ENCODE measurements at places on chromosomes 4 and X.

DNA sequence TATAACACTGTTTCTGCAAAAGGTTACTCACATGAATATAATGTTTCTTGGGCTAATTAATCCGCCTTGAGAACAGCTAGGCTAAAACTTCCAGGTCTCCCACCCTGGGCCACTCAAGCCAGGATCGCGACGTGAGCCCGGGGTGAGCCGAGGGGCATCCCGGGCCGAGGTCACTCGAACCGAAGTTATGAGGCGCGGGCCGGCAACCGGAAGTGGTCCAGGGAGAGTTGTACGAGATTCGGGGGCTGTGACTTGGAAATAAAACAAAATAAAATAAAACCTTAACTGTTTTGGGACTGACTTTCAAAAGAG lies 317 bp downstream of the CMC4 start:
- no peak for DNase-seq

- DNase-seq, result peak; percentile 34
Observed at GRCh38 chr4:125323654-125324053, 8.9 kb downstream of the FAT4 start.

DNA sequence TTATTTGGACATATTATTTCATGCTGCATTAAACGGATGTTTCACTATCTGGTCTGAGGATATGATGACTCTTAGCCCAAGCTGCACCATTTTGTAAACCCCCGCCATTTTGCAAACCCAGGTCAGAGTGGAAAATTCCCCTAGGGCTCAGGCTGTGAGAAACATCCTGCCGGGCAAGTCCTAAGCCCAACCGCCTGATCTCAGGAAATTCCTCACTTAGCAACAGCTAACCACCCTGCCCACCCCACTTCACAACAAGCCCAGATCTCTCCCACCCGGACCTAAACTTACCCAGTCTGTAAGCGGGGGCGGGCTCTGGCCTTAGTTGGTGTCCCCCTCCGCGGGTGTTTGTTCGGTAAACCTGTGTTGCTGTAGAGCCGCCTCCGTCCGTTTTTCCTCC lies 2747.1 kb downstream of the PCDH7 start:
- no peak for DNase-seq

DNA sequence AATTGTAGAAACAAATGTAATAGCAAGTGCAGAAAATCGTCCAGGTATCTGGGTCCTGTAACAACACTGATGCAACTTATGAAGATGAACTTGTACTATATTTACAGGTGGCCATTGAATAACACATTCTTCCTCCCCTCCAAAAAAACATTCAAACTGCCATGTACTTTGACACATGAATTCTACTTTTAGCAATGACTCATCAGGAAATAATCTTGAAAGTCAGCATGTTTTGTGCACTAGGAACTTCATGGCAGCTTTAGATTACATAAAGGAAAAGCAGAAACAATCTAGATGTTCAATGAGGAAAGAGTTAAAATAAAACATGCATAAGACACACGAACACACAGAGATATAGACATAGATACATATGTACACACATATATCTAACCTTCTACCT lies 2.5 kb downstream of the PABPC1L2A start:
- no peak for DNase-seq

- DNase-seq, result peak; percentile 39
Observed at GRCh38 chr4:16860516-16860915, 37.9 kb downstream of the LDB2 start.

- peak; percentile 12 for DNase-seq
Observed at GRCh38 chrX:109966246-109966645, 36.7 kb upstream of the TMEM164 start.

GRCh38 chrX:12894074-12895030 lies 12.1 kb upstream of the TLR8 start:
- DNase-seq, result peak; percentile 43

DNA sequence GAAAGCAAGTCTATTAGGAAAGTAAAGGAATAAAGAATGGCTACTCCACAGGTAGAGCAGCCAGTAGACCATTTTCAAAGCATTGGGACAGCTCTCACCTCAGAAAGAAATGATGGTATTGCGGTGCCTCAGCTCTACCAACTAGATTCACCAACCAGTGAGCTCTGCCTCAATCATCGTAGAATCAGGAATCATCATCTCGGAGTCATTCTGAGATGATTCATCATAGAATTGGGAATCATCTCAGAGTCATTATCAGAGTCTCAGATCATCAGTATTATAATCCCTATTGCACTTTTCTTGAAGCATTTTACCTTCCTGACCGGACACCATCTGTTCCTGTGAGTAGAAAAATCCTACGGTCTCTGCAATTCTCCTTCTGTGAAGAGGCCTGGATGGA lies 17.5 kb upstream of the SAT1 start:
- no peak for DNase-seq

DNA sequence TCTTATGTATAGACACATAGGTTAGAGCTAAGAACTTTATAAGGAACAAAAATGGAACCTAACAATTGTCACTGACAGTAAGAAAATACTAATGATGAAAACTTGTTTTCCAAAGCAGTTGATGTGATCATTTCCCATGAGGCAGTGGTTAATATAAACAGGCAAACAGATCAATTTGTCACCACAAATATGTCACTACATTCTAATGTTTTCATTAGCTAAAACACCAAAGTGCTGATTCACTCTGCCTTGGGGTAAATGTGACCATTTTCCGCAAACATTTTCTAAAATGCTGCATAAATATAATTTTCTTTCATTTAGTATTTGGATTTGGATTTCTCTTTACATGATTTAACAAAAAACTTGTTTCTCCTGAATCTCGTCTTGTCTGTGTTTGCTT lies 408.9 kb upstream of the CTSO start:
- DNase-seq, result peak; percentile 64

DNA sequence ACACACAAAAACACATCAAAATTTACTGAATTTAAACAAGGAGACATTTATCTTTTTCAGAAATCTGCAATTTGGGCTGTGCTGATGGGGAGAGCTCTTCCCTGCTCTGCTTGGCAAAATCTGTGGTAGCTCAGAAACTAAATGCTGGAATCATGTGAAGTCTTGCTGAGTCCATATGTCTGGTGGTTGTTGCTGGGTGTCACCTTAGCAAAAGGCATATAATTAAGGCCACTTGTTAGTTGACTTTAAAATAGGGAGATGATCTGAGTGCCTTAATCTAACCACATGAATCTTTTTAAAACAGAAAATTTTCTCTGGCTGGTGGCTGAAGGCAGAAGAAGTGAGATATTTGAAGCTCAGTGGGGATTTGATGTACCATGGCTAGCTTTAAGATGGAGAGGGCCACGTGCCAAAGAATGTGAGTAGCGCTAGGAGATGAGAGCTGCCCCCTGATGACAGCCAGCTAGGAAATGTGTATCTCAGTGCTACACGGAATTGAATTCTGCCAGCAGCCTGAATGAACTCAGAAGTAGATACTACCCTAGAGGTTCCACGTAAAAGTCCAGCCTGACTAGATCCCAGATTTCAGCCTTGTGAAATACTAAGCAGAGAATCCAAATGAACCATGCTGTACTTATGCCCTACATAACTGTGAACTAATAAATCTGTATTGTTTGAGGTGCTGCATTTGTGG lies 7.6 kb upstream of the GUF1 start:
- no peak for DNase-seq

- DNase-seq, result no peak
Observed at GRCh38 chrX:132677233-132677716, 188.4 kb upstream of the MBNL3 start.

DNA sequence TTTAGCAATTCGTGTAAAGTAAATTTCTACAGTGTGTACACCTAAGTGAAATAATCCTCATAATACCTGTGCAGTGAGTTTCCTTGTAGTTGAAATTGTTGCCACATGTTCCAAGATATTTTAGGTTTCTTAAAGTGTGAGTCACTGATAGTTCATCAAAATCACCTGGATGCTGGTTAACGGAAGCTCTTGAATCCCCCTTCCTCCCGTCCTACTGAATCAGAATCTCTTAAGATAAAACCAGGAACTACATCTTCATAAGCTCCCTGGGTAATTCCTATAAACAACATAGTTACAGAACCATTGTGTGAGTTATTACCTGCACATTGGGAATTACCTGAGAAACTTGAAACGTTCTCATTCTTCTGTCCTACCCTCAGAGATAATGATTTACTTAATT lies 197.4 kb upstream of the HS3ST1 start:
- no peak for DNase-seq

- DNase-seq, result no peak
Observed at GRCh38 chr4:118846979-118847378, 11.1 kb upstream of the SEC24D start.

- no peak for DNase-seq
Observed at GRCh38 chrX:18946611-18947010, 37.3 kb downstream of the PHKA2 start.

GRCh38 chrX:153883163-153883843 lies 2.7 kb downstream of the L1CAM start:
- no peak for DNase-seq

DNA sequence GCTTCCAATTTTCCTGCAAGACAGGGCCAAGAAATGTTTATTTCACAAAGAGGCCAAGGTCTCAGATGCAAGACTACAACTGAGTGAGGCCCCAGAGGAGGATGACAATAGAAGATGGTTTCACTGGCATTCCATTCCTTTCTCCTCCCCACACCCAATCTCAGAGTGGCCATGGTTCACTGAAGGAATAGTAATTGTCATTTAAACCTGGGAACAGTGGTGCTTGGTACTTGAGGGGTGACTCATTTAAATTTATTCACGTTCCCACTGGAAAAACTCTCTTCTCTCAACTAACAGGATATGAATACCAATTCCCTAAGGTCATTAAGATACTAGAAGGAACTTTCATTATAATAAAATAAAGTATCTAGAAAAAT lies 35.3 kb upstream of the CXCL8 start:
- peak; percentile 46 for DNase-seq

DNA sequence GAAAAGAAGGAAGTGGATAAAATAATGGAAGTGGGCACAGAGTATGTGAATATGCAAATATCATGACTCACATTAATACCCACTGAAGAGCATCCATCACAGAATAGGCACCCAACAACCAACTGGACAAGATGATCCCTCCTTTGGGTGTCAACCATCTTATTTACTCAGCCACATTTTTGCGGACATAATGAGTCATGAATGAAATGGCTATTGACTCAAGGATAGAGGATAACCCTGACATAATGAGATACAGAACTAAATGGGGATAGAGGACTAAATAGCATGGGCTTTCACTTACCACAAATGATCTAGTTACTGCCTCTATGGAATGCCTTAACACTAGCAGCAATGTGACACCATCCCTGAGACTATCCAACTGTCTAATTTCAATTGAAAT lies 224.7 kb downstream of the ANTXR2 start:
- no peak for DNase-seq
